Tracheal epithelial cell (primary cell): ENCODE measurements at places on chromosomes 5 and 9. TPM values are rescaled to one million over a fixed set of nuclear protein-coding genes. Genes with fewer than 3 reads are reported as not detected.

The DELE1 gene
- total RNA-seq: 26.9 and 28.0 TPM in 2 replicates

The SLC25A2 gene
- not detected in 2 replicates for total RNA-seq

The GFI1B gene
- not detected in 2 replicates for total RNA-seq

The GPX8 gene
- total RNA-seq: 19.2 and 21.0 TPM in 2 replicates

The PCDHB12 gene
- under 0.01 TPM in 1 of 2 replicates, not detected in the other for total RNA-seq

The ASPN gene
- under 0.01 TPM in 1 of 2 replicates, not detected in the other for total RNA-seq

The LCN9 gene
- total RNA-seq: not detected in 2 replicates

The FIBCD1 gene
- total RNA-seq: 1.3 TPM in 1 of 2 replicates, not detected in the other

The SNCAIP gene
- total RNA-seq: under 0.01 TPM in 1 of 2 replicates, not detected in the other

The SURF2 gene
- 41.0 and 72.9 TPM in 2 replicates for total RNA-seq

The DBH gene
- total RNA-seq: not detected in 2 replicates
